Glomerular endothelial cell (primary cell): ENCODE measurements at places on chromosomes 5 and 9. TPM values are rescaled to one million over a fixed set of nuclear protein-coding genes. Genes with fewer than 3 reads are reported as not detected.

GRCh38 chr9:17476401-17476800 is 102.5 kb upstream of the SH3GL2 start:
- DNase-seq = no peak

- DNase-seq = no peak
Measured at GRCh38 chr5:91257301-91257700, 125.8 kb downstream of the ARRDC3 start.

- no peak for DNase-seq
Measured at GRCh38 chr5:107864793-107865192, 194.1 kb upstream of the EFNA5 start.

The SOX30 gene
- total RNA-seq = not detected in 2 replicates
